Keratinocyte (primary cell): ENCODE measurements at places on chromosomes 6 and 20.

- H3K27me3 ChIP-seq, result no peaks in the 10 kb centered on the region
- no peaks in the 10 kb centered on the region for H3K4me1 ChIP-seq
- H3K36me3 ChIP-seq, result no peaks in the 10 kb centered on the region
- no peak for DNase-seq
- no peak overlapping the region for H3K27ac ChIP-seq
Measured at GRCh38 chr6:44500074-44500473, 112.6 kb downstream of the CDC5L start.

- H3K27me3 ChIP-seq, result no peaks in the 10 kb centered on the region
- no peak overlapping the region for H3K27ac ChIP-seq
- no peak for DNase-seq
- H3K36me3 ChIP-seq, result no peaks in the 10 kb centered on the region
- no peaks in the 10 kb centered on the region for H3K4me1 ChIP-seq
Measured at GRCh38 chr6:147117011-147117410, 87.2 kb upstream of the STXBP5 start.

DNA sequence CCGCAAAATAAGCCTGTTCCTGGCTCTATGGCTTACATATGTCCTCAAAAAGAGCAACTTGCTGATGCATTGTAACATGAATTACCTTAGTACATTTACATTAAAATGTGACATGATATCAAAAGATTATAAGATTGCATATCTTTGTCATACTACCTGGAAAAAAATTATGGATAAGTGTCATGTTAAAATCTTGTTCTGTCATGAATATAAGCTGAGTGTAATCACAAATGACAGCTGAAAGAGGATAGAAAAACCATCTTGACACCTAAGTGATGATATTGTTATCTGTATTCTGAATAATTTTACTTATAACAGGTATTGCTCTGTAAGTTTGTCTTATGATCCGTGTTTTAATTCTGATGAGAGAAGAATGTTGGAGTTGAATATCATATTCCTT, 503.0 kb upstream of the RNF217 start:
- no peak for DNase-seq
- no peak overlapping the region for H3K4me3 ChIP-seq
- H3K4me1 ChIP-seq, result no peaks in the 10 kb centered on the region
- no peaks in the 10 kb centered on the region for H3K36me3 ChIP-seq
- no peaks in the 10 kb centered on the region for H3K27me3 ChIP-seq

DNA sequence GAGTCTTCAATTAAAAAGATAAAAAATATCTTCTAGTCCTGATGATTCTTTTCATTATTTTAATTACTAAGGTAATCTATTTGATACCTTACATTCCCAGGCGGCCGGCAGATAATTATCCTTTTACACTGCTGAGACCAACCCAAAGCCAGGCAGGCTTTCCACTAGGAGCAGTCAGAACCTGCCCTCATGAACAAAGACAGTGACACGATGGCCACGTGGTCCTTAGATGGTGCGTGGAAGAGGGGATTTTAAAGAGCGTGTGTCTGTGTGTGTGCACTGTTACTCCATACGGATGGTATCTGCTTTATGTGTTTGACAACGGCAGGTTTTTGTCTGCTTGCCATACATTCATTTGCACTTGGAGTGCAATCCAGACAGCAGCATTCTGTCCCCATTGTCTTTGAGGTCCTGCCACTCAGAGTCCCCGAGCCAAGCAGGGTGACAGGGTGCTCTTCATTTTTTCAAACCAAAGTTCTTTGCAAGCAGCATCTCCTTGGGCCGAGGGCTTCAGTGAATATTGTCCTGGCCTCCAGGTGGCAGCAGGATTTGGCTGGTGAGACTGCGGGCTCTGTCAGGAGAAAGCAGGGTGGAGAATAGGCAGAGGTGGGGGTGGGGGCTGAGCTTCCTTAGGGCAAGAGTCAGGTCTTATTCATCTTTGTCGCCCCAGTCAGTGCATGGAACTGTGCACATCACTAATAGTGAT, 260.5 kb downstream of the NRN1 start:
- no peaks in the 10 kb centered on the region for H3K36me3 ChIP-seq
- no peaks in the 10 kb centered on the region for H3K4me1 ChIP-seq
- H3K27me3 ChIP-seq, result no peaks in the 10 kb centered on the region
- H3K27ac ChIP-seq, result no peak overlapping the region
- no peak overlapping the region for H3K4me3 ChIP-seq

DNA sequence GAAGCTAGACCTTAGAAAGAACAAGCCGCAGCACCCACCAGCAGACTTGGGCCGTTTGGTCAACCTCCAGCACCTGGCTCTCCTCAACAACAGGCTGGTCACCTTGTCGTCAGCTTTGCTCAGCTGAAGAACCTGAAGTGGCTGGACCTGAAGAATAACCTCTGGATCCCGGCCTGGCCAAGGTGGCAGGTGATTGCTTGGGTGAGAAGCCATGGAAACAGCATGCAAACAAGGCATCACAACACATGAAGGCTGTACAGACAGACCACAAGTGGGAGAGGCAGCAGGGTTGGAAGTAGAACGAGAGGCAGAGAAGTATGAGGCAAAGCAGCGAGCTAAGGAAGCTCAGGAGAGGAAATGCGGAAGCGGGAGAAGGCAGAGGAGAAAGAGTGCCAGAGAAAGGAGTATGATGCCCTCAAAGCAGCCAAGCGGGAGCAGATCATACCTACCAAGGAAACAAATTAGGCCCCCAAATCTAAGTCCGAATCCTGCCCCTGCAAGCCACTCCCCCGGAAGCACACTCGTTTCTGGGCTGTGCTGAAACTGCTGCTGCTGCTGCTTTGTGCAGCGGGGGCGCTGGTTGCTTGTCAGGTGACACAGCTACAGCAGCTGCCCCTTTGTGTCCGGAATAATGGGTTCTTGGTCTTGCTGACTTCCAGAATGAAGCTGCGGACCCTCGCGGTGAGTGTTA, 121.6 kb upstream of the LGSN start:
- no peaks in the 10 kb centered on the region for H3K27me3 ChIP-seq
- no peak overlapping the region for H3K27ac ChIP-seq
- DNase-seq, result no peak
- H3K36me3 ChIP-seq, result no peaks in the 10 kb centered on the region
- H3K4me1 ChIP-seq, result no peaks in the 10 kb centered on the region
- no peak overlapping the region for H3K4me3 ChIP-seq

DNA sequence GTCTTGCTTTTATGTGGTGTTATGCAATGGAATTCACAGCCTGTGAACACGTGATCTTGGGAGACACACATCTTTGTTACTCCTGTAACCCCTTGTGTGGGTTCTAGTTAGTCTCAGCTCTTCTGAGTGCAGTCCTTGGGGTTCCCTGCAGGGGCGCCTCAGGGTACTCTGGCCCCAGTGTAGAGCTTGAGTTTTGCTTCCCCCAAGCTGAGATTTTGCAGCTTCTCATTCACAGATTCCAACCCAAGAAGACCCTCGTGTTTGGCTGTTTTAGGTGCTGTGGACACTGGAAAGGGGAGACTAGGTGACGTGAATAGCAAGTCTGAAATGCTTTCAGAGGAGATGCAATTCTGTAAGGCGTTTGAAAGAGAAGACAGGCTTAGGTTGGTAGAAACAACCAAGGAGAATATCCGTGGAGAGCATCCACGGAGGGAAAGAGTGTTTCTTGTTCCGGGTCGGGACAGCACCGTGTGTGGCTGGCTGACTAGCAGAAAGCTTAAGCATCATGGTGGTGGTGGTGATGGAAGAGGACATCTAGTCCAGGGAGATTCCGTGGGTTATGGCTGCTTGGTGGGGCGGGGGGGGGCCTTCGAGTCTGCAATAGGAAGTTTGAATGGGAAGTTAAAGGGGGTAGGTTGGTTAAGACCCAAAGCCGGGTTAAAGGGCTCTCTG, 30.1 kb downstream of the DUSP22 start:
- H3K4me3 ChIP-seq, result no peak overlapping the region
- H3K36me3 ChIP-seq, result no peaks in the 10 kb centered on the region
- no peaks in the 10 kb centered on the region for H3K27me3 ChIP-seq
- DNase-seq, result no peak
- H3K4me1 ChIP-seq, result no peaks in the 10 kb centered on the region
- no peak overlapping the region for H3K27ac ChIP-seq

DNA sequence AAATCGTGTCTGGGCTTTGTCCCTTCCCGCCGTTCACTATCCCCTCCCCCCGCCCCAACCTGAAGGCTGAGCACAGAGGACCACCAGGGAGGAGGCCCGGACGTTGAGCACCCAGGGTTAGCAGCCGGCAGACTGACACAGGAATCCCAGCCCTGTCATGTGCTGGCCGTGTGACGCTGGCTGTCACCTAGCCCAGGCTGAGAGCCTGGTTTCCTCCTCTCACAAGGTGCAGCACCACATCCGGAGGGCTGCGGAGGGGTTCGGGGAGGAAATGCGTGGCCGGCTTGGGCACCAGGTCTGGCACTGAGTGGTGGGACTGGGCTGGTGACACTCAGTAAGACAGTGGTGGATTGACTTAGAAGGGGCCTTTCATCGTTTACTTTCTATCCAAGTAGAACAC, 4.6 kb upstream of the LSM14B start:
- H3K36me3 ChIP-seq, result no peaks in the 10 kb centered on the region
- peaks cover 37% of the 10 kb centered on the region for H3K27me3 ChIP-seq
- H3K4me1 ChIP-seq, result no peaks in the 10 kb centered on the region
- no peak overlapping the region for H3K4me3 ChIP-seq
- DNase-seq, result no peak
- no peak overlapping the region for H3K27ac ChIP-seq

- peaks cover 80% of the 10 kb centered on the region for H3K4me1 ChIP-seq
- no peak for DNase-seq
- no peaks in the 10 kb centered on the region for H3K27me3 ChIP-seq
- H3K36me3 ChIP-seq, result peaks cover 34% of the 10 kb centered on the region
- peak overlapping the region; percentile 94 for H3K27ac ChIP-seq
Measured at GRCh38 chr20:10667077-10667401, 6.8 kb downstream of the JAG1 start.

- H3K36me3 ChIP-seq, result no peaks in the 10 kb centered on the region
- H3K27me3 ChIP-seq, result no peaks in the 10 kb centered on the region
- DNase-seq, result no peak
- H3K4me3 ChIP-seq, result no peak overlapping the region
- H3K27ac ChIP-seq, result no peak overlapping the region
Measured at GRCh38 chr20:546353-546752, 2.8 kb upstream of the CSNK2A1 start.

DNA sequence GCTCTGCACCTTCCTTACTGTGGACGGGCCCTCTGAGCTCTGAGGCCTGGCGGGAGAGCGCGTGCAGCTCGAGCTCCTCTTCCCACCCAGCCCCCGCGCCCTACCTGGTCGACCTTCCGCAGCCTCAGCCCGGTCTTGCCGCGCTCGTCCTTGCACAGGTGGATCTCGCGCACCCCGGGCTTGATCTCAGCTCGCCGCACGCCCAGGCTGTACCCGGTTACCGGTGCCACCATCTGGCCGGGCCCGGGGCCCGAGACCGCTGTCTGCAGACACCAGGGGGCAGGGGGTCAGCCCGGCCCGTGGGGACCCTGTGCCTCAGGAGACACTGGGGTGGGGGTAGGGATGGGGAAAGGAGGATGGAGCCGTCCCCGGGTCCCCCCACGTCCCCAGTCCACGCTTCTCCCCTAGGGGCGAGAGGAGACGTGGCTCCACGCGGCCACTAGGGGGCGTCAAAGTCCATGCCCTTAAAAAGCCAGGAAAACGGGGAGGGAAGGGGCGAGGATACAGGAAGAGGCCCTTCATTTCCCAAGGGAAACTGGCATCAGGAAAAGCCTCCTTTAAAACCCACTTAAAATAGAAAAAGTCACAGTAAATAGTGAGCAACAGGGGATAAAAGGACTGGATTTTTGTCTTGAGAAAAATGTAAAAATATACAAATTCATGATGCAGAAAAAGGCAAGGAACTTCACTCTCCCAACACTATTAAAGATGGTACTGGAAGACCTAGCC, 15.5 kb downstream of the SDCBP2 start:
- H3K27ac ChIP-seq, result no peak overlapping the region
- H3K4me3 ChIP-seq, result no peak overlapping the region
- H3K27me3 ChIP-seq, result no peaks in the 10 kb centered on the region

DNA sequence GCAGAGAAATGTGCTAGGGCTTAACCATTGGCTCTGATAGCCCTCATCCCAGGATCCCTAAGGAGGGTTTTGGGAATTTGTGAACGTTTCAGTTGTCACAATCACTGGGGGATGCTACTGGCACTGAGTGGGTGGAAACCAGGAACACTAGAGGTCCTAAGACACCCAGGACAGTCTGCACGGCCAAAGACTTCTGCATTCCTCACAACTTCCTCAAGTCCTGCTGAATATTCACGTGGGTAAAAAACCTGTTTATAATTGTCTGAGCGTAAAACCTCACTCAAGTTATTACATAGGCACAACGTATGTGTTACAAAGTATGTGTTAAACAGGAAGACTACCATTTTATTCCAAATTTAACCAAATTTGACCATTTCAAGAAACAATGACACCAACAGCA, 52.4 kb downstream of the GMDS start:
- H3K27me3 ChIP-seq, result no peaks in the 10 kb centered on the region
- H3K27ac ChIP-seq, result no peak overlapping the region
- H3K36me3 ChIP-seq, result no peaks in the 10 kb centered on the region

DNA sequence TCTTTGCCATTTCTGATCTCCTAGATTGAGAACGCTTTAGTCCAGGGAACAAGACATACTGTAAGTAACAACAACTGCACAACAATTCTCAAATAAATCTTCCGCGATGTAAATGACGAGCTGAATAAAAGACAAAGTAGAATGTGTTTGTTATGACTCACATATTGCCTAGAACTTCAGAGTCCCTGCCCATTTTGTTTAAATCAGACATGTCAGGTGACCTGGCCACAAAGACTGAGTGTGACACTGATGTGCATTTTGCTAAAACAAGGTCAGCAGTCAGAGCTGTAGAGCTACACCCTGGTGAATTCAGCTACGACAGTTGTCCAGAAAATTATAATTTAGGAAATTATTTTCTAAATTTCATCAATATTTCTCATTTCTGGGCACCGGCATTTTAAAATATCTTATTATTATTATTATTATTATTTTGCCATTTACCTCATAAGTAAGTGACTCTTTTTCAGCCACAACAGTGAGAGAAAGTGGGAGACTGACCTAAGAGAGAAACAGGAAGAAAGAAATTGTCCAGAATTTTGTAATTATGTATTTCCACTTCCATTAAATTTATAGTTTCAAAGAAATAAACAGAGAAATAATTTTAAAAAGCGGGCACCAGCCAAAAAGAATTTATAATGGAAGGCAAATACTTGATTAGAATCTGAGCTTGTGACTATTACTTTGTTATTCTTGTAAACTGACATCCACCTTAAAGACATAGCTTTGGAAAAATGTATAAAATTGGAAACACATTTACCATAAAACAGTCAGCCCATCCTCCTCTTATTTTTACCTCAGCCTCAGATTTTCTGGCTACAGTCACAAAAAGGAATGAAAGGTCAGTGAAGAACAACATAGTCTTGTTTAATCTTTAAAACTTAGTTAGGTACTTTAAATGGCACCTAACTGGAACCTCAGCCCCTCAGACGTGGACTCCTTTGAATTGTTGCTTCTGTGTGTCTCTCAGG, 157.0 kb upstream of the CITED2 start:
- no peaks in the 10 kb centered on the region for H3K36me3 ChIP-seq
- no peak overlapping the region for H3K27ac ChIP-seq
